ENCODE measurements at places on chromosomes 2 and 18.
A peak's percentile ranks its signal among the peaks of the same experiment; 100 is the strongest.

DNA sequence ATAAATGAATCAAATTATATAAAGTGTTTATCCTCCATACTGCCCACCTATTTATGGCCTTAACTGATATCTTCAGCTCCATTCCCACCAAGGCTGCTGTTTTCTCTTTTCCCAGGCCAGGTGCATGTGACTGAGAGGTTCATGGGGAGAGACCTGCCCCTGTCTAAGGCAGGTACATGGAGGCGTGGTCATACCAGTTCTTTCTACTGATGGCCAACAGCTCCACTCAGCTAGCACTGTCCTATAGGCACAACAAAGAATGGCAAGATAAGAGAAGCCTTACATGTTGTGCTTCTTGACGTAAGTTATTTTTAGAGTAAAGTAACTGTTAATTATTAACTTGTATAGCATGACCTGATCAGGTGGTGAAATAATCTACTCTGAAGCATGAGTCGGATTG is 16.8 kb downstream of the AKAIN1 start:
- no peak for DNase-seq

- no peak for DNase-seq
These were observed 142.6 kb downstream of the MEIS1 start for GRCh38 chr2:66577321-66578053.

- no peak for DNase-seq
These were observed 72.5 kb downstream of the HS1BP3 start for GRCh38 chr2:20578266-20578894.

GRCh38 chr2:46364797-46365457 is 67.7 kb downstream of the EPAS1 start:
- peak; percentile 14 for DNase-seq

DNA sequence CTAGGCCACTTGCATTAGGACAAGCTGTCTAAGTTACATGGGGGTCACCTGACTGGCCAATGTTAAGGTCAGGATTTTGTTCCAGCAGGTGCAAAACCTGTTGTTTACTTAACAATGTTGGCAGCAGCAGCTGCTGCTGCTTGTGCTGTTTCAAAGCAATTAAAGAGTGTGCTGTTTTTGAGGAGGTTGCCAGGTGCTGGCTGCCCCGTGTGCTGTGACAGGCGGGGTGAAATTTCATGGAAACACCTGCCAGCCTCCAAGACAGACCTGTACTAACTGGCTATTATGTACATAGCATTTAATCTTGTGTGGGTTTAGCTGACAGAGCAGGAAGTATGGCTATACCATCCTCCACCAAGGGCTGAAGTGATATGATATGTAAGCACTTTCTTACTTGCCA is 224.9 kb downstream of the ASXL3 start:
- peak; percentile 100 for DNase-seq

DNA sequence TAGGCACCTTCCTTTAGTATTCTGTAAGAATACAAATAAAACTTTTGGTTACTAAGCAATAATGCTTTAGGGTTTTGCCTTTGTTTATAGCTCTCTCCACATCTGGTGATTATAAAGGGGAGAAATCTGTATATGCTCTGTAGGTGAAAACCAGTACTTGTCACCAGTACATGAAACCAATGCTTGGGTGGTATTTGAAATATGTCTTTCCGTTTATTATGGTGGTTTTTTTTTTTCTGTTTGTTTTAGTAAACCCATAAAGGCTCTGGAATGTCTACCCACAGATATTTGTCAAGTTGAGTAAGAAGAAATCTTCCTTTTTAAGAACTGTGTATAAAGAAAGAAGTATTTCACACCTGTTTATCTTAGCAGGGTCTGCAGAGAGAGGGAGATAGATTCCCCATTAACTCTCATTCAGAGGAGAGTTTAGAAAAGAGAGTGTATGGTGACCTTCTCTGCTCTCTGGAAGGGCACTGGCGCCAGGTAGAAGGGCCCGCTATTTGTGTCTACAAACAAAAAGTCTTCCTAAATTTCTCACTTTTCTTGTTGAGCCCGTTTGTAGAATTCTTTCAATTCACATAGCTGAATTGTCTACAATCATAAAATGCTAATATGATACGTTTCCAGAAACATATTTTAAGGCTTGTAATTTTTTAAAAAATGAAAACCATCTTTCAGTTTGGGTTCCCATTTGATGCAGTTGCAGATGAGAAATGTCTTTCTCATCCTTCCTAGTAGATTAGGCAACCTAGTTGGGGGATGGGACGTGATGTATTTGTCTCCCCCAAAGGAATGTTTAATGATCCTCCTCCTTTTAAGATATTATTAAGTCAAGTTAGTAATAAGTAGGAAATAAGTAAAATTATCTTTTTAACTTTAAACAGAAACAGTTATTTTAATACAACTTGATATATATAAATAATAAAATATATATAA is 33.9 kb downstream of the MAP3K20 start:
- DNase-seq: no peak

GRCh38 chr18:39795350-39795749 is 2159.7 kb upstream of the PIK3C3 start:
- no peak for DNase-seq

GRCh38 chr2:105576440-105577241 is 168.1 kb upstream of the NCK2 start:
- no peak for DNase-seq

DNA sequence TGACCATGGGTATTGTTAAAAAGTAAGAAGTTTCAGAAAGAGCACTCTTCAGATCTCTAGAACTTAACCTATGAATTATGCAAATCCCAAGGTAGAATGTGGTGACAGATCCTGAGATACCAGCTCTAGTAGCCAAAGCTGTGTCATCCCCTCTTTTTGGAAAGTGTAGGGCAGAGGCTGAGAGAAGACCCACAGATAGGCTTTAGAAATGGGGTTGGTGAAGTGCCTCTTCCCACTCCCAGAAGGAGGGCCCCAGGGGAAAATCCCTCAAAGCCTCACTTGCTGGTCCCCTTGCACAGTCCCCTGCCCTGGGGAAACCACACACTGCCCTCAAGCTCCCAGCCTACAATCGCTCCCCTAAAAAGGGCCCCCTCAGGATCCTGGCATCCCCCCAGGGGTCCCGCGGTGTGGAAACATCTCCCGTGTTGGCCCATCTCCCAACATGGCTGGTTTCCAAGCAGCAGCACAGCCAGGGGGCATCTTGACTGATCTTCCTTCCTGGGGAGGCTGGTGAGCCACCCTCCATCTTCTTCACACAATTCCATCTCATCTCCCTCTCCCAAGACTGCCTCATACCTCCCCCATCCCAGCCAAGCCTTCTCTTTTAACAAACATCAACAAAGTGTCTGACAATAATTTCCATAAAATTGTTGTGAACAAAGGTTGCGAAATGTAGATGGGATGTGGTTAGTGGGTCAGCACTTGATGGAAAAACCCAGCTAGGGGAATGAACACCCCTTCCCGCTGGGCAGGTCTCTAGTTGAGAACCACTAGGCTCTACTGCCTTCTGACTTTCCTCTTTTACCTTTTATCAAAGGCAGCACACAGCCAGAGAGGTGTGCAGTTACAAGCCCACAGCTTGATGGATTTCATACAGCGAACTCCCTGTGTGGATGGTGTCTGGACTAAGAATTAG is 25.1 kb downstream of the MAL start:
- DNase-seq: no peak

DNA sequence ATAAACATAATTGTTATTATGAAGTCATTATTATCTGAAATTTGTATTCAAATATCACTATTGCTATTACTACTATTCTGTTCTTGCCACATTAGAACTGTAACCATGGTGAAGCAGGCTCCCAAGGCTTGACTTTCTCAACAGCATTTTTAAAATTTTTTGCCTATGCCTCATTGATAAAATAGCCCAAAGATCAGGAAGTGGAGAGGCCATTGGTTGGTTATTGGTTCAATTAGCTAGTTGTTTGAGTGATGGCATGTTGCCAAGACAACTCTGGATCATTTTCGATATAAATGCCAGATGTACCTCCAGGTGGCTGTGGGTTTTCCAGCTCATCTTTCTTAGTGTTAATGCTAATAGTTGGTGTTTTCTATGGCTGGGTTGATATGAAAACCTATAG is 513.5 kb downstream of the TRIB2 start:
- DNase-seq: no peak

DNA sequence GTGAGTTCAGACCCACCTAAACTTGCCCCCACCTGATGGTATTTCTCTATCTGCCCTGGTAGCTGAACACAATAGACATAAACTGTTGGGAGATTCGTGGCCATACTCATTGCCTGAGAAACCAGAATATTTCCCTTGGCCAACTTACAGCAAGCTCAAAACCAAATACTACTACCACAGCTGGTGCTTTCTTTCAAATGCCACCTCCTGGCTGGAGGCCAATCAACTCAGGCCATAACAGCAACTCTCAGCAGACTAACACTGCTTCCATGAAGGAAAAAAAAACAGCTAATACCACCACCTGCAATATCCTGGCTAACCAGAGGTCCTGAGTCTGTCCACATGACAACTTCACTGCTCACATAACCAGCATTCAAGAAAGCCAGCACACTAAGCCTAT is 373.1 kb downstream of the CMPK2 start:
- DNase-seq: no peak

DNA sequence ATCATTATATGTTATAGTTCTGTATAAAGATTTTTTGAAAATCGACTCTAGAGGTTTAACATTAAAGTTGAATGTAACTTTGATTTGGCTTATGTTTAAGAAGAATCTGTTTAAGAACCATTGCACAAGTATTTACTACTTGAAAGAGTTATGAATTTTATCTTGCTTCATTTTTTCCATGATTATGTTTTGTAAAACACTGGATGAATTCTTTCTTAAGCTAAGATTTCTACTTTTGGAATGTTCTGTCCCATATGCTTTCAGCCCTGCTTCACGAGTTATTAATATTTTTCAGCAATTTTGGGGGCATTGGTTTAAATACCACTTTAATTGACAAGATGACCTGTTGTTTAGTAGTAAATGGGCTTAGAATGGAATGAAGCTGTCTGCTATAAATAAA is 56.7 kb upstream of the STON1 start:
- DNase-seq: no peak

- no peak for DNase-seq
These were observed 130.8 kb upstream of the CDCA7 start for GRCh38 chr2:173223871-173224270.

DNA sequence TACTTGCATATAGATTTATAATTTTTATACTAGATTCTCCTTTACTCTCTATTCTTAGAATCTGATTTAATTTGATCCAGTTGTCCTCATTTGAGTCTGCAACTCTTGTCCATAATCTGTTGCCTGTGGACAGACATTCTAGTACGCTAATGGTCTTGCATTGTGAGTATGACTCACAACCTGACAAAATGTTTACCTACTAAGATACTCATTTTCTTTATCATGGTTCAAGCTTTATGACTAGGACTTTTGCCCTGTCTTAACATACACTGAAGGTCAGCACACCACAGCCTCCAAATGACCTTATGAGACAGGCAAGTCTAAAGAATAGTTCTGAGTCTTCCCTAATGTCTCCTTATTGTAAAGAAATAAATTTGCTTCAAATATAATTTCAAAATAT is 142.3 kb upstream of the CDH7 start:
- DNase-seq: no peak

DNA sequence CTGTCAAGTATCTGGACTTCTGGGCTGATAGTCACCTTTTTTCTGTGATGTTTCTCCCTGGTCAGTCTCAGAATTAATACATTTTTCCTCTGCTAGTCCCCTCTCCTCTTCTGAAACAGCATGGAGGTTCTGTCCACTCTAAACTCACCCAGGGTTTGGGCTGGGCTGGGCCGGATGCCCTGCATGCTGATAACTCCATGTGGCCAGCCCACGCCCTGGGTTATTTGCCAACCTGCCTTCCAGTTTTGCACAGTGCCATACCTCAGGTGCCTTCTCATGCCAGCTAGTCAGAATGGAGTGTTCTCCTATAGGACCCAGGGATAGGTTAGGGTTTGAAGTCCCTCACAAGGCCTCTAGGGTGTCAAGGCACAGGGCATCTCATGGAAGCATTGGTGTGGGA is 32.2 kb downstream of the MEX3C start:
- DNase-seq: no peak

DNA sequence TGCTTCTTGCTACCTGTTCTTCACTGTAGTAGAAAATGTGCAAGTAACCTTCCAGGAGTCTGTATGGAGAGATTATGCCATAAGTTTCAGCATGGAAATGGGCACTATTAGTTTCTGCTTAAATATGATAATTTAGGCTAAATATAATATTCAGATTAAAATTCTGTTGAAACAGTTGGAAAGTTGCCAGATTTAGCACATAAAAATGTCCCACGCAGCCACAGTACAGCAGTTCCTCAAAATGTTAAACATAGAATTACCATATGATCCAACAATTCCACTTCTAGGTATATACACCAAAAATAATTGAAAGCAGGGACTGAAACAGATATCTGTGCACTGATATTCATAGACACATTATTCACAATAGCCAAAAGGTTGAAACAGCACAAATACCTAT is 121.2 kb downstream of the NRP2 start:
- DNase-seq: no peak

- no peak for DNase-seq
These were observed 301.0 kb upstream of the SLC39A10 start for GRCh38 chr2:195356026-195356425.

DNA sequence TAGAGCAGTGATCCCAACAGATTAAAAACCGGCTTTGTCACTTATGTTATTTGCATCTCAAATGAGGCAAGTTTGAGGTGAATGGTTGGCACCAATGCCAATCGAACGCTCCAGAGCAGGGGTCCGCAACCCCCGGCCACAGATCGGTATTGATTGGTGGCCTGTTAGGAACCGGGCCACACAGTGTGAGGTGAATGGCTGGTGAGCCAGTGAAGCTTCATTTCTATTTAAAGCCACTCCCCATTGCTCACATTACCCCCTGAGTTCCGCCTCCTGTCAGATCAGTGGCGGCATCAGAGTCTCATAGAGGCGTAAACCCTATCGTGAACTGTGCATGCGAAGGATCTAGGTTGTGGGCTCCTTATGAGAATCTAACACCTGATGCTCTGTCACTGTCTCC is 132.0 kb downstream of the TMEM182 start:
- no peak for DNase-seq

GRCh38 chr2:8858910-8859309 is 21.5 kb upstream of the KIDINS220 start:
- DNase-seq: no peak

- no peak for DNase-seq
These were observed 6.0 kb downstream of the FBXO15 start for GRCh38 chr18:74141667-74142066.

GRCh38 chr2:28326881-28327505 is 65.7 kb upstream of the FOSL2 start:
- DNase-seq: no peak

DNA sequence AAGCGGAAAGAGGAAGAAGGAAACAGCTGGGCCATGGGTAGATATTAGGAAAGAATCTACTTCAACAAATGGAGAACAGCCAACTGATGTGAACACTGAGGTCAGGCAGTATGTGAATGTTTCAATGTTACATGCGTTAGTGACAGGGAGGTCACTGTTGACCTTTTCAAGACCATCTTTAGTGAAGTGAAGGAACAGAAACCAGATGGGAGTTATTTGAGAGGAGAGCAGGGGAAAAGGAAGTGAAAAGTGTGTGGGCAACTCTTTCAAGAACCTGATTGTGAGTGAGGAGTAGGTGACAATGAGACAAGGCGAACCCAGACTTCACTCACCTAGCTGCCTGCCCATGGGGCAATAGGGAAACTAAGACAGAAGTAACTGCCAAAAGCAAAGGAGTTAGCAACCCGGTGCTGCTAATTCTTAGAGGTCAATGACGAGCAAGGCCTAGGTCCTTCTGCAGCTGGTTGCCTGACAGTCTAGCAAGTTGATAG is 67.0 kb downstream of the SP3 start:
- no peak for DNase-seq

GRCh38 chr2:168107322-168107721 is 140.1 kb downstream of the STK39 start:
- no peak for DNase-seq
